ENCODE measurements at places on chromosomes 3 and 15.

- no peak overlapping the region for H3K4me3 ChIP-seq
- H3K36me3 ChIP-seq = peaks cover 2% of the 10 kb centered on the region
- no peaks in the 10 kb centered on the region for H3K27me3 ChIP-seq
- peak overlapping the region; percentile 16 for H3K27ac ChIP-seq
- no peak for DNase-seq
These were observed 1.9 kb upstream of the RMDN3 start for GRCh38 chr15:40756938-40757337.

- no peak overlapping the region for H3K4me3 ChIP-seq
- no peaks in the 10 kb centered on the region for H3K36me3 ChIP-seq
- H3K27ac ChIP-seq = no peak overlapping the region
- DNase-seq = no peak
These were observed 169.1 kb upstream of the IQSEC1 start for GRCh38 chr3:13242364-13242737.

DNA sequence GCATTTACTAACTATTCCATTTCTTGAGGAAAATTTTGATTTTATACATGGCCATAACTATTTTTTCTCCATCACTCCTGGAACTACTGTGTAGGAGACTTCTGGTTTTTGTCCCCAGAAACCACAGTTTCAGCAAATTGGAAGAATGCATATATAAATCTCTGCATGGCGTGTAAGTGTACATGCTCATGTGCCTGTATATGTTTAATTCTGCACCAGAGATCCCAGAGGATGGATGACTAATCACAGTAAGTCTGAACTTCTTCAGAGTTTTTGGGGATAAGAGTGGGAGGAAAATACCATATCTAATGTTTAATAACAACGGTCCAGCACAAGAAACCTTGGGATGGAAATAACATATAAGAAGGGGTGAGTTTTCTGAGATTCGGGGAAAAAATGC is 10.9 kb upstream of the COL6A6 start:
- H3K4me3 ChIP-seq = no peak overlapping the region
- H3K36me3 ChIP-seq = no peaks in the 10 kb centered on the region
- peaks cover 40% of the 10 kb centered on the region for H3K27me3 ChIP-seq

GRCh38 chr15:94335616-94336015 is 104.3 kb downstream of the MCTP2 start:
- no peaks in the 10 kb centered on the region for H3K4me1 ChIP-seq
- no peaks in the 10 kb centered on the region for H3K27me3 ChIP-seq
- no peak for DNase-seq
- no peak overlapping the region for H3K4me3 ChIP-seq
- H3K36me3 ChIP-seq = peaks cover 23% of the 10 kb centered on the region
- H3K27ac ChIP-seq = no peak overlapping the region

DNA sequence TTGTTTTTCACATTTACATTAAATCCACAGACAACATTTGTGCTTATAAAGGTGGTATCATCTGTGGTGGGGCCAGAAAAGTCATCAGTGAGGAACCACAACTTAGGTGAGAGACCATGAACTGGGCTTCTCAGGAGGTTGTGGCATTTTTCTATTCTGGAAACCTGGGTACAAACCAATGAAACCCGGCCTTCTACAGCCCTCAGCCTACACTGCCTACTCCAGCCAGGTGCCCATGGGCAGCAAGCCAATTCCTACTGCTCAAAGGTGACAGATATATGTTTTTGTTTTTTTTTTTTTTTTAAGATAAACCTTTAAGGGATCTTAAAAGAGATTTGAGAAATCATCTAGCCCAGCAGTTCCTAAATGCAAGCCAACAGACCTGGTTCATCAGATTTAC is 20.3 kb downstream of the SPG21 start:
- H3K36me3 ChIP-seq = peaks cover 43% of the 10 kb centered on the region
- no peak overlapping the region for H3K4me3 ChIP-seq
- DNase-seq = no peak
- H3K27me3 ChIP-seq = no peaks in the 10 kb centered on the region

GRCh38 chr3:146636881-146637280 is 31.7 kb upstream of the PLSCR5 start:
- H3K4me1 ChIP-seq = no peaks in the 10 kb centered on the region
- no peaks in the 10 kb centered on the region for H3K36me3 ChIP-seq
- no peak for DNase-seq
- H3K4me3 ChIP-seq = no peak overlapping the region
- peaks cover 6% of the 10 kb centered on the region for H3K27me3 ChIP-seq

DNA sequence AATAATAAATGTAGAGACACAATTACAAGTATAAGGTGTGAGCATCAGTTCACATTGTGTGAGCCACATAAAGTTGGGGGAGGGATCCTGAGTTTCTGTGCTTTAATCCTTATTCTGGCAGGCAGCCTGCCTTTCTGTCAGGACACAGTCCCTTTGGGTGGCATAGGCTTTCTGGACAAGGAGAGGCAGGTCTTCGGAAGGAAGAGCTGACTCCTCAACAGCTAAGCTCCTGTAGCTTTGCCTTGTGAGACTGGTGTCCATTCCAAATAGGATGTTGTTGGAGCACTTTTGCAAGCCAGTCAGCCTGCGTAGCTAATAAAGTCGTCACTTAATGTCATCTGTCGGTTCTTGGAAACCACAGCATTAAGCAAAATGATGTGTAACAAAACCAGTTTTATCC is 151.9 kb upstream of the MCTP2 start:
- H3K27ac ChIP-seq = no peak overlapping the region
- H3K27me3 ChIP-seq = peaks cover 17% of the 10 kb centered on the region
- H3K36me3 ChIP-seq = no peaks in the 10 kb centered on the region
- H3K4me3 ChIP-seq = no peak overlapping the region
- no peak for DNase-seq

Data from activated CD8-positive, alpha-beta memory T cell treated with anti-CD3 and anti-CD28 coated beads, Interleukin-2, amount 10 ng/mL, durations not matched to agents 7 days and 5 days (primary cell).